ENCODE measurements at places on chromosomes 6 and 20. TPM values are rescaled to one million over a fixed set of nuclear protein-coding genes. Genes with fewer than 3 reads are reported as not detected.

Gene NAPB
- total RNA-seq, result 10.6 TPM

Gene MOXD1
- total RNA-seq, result not detected

Gene CYP24A1
- 0.72 TPM for total RNA-seq

- no peak for DNase-seq
Measured at GRCh38 chr6:41247882-41248705, 19.9 kb downstream of the TREML4 start.

DNA sequence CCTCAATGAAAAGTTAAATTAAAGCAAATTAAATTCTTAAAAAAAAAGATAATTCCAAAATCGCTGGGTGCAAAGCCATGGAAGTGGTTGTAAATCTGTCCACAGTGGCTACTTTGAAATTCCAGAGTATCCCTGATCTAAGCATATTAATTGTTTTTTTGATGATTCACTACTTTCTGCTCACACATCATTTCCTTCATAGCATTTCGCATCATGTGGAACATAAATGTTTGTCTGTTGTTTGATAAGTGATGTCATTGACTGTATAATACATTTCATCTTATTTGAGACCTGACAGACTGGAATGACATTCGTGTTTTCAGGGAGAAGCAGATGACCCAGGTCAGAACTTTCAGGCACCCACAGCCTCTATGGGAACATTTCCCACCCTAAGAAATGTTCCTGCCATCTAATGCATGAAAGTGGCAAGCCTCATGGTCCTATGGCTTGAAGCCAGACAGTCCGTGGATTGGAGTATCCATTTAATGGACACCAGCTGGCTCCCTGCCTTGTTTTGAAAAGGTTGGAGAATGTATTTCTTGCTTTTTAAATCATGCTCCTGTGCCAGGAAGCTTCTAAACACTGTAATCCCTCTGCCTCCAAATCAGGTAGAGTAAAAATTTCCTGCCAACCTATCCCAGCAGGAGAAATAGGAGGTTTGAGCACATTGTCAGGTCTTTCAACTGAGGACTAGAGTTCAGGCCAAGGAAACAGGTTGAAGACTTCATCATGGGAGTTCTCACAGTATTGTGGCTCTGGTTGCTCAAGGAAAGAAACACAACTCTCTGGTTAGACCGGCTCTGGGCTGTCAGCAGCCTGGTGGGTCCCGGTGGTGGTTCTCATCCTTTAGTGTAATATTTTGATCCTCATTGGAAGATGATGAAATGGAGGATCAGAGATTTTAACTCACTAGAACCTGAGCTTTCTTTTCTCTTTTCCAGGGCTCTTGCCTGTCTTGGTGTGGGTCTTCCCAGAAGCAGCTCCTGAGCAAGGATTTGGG, 157.9 kb downstream of the SLC24A3 start:
- no peak for DNase-seq

- DNase-seq, result no peak
Measured at GRCh38 chr20:3088031-3088430, 3.5 kb upstream of the AVP start.

DNA sequence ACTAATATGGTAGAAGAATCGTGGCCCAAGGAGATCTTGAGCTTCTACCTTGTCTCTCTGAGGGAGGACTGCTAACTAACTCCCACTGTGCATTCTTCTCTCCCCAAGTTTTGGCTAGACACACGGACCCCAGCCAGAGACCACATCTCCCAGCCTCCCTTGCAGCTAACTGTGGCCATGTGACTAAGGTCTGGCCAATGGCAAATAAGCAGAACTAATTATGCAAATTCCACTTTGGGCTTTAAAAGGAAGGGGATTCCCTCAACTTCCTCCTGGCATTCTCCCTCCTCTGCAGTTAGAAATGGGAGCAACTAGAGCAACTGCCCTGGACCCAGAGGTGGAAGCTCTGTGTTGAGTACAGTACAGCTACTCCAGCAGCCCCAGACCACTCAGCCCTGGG, 15.4 kb downstream of the BPIFA2 start:
- DNase-seq, result no peak

DNA sequence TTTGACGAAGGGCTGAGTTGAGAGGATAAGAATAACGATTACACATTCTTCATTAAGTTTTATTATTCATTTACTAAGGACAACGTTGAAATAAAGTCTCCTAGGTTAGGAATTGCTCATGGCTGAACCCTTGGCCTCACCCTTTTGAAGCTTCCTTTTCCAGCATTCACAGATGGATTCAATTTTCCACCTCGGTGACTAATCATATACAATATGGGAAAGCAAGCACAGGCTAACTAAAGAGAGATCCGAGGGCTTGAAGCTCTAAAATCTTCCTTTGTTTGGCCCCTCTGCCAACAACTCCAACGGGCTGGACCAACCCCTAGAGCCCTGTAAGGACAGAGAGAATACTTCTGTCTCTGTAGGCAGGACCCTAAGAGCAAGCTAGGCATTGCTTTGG, 159.5 kb downstream of the SOD2 start:
- DNase-seq, result no peak

DNA sequence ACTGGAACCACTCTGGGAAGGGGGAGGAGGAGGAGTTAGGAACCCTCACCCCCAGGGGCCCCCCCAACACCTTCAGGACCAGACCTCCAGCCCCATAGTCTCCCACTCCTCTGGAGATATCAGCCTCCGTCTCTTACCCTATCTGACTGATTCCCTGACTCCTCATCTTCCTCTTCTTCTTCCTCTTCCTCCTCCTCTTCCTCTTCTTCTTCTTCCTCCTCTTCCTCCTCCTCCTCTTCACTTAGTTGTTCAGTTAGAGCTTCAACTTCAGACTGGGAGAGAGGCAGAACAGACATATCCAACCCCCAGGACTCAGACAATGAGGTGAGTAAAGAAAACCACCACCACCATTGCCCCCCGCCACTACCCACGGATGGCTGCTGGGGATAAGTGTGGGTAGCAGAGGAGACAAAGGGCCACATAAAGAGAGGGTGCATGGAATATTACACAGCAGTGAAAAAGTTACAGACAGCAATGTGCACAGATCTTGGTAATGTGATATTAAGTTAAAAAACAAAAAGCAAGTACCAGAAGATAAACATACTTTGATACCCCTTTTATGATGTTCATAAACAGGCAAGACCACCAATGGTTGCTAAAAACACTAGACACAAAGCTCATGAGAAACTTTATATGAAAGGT, 8.0 kb downstream of the EHMT2 start:
- DNase-seq, result no peak

- no peak for DNase-seq
Measured at GRCh38 chr20:47691625-47692024, 93.7 kb downstream of the SULF2 start.

DNA sequence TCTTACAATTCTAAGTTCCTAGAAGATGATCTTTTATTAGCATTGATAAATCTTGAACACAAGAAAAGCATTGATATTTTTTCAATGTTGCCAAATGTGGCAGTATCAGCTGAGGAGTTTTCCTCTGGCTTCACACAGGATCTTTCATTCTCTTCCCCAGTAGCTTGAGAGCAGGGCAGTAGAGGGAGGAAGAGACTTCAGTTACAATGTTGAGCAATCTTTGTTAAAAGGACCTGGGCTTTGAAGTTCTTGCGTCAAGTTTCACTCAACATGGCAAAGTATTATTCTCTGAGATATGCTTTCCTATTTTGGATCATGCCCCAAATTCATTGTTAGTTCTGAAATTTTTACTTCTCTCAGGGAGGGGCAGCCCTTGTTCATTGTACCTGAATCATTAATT, 238.0 kb downstream of the COL12A1 start:
- DNase-seq, result no peak

DNA sequence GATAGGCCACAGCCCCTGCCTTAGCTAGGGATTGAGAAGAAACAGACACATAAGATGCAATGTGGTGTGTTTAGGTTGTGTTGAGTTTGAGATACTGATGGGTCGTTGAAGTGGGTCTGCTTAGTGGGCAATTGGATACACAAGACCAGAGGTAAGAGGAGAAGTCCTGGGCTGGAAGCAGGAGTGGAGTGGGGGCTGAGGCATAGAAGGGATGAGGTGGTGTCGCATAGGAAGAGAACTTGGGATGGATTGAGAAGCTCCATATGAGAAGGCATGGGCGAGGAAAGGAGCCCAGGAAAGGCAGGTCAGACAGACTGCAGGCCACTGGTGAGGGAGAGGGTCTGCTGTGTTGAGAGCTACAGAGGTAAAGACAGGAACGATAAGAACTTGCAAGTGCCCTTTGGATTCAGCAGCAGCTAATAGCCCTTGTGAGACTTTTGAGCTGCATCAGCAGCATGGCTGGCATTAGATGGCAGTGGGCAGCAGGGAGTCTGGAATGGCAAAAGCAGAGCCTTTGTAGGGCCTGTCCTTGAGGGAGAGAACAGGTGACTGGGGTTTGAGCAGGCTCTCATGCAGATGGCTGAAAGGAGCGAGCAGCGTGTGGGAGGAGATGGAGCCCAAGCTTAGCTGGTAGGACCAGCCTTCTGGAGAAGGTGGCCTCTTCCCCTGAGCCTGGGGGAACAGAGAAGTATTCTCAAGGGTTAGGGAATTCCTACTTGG, 33.2 kb downstream of the PLCG1 start:
- DNase-seq, result no peak

- no peak for DNase-seq
Measured at GRCh38 chr6:17584241-17584803, 15.8 kb upstream of the FAM8A1 start.

DNA sequence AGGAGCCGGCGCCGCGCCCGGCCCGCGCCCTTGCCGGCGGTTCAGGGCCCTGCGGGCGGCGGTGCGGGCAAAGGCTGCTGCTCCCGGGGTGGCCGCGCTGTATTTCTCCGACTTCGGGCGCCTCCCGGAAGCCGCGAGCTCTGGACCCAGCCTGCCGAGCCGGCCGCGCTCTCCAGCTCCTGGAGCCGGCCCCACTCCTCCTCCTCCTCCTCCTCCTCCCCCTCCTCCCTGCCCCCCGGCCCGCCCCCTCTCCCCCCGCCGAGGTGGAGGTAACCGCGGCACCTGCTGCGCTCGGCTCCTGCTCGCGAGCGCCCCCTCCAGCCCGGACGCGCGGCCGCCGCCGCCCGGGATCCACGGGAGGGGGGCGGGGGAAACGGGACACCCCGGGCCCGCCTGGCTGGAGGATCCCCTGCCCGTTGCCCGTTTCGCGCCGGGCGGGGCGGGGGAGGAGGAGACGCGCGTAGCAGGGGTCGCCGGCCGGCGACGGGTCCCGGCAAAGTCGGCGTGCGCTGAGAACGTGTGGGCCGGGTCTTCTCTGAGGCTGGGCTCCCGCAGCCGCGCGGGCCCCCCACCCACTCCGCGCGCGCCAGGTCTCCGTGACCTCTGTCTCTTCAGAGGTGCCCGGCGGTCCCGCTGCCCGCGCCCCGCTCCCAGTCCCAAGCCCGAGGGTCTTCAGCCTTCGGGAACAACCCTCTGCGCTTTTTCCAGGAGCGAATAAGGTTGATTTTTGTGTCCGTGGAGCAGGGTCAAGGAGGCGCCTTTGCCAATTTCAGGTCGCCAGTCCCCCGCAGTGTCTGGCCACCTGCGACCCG, at the start of gene SLC22A23:
SLC22A23 (minus strand) TSS at position 153 of the 812 bp plus-strand sequence. CDS start 491 bp downstream, outside the sequence.
- DNase-seq, result peak; percentile 56
